ENCODE measurements at places on chromosomes 12 and 14. TPM values are rescaled to one million over a fixed set of nuclear protein-coding genes. Genes with fewer than 3 reads are reported as not detected.

DNA sequence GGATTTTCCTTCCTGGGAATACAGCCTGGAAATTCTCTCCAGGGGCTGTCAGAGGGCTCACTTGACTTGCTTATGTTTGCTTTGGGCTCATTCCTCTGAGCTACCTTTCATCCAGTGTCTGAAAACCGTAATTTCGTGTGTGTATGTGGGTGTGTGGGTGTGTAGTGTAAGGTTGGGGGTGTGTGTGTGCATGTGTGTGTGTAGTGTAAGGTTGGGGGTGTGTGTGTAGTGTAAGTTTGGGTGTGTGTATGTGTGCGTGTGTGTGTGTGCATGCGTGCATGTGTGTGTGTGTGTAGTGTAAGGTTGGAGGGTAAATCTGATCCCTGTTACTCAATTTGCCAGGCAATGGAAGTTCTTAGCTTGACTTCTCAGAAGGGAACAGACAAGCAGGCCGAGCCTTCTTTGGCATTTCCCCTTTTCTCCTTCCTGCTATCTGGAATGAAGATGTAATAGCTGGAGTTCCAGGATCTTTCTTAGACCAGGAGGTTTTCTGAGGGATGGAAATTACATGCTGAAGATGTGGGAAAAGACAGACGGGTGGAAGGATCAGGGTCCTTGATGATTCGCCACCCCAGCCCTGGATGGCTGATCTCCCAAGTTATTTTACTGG lies 15.5 kb upstream of the BEGAIN start:
- no peak for DNase-seq

- no peak for DNase-seq
Measured at GRCh38 chr12:31560516-31560915, 30.4 kb downstream of the DENND5B start.

FGF23 gene
- polyA plus RNA-seq, result 0.12 TPM

FAM181A gene
- polyA plus RNA-seq, result not detected
